Endothelial cell of coronary artery (primary cell): ENCODE measurements at places on chromosomes 4 and X. TPM values are rescaled to one million over a fixed set of nuclear protein-coding genes. Genes with fewer than 3 reads are reported as not detected.

The ZCCHC18 gene
- total RNA-seq, result 1.6 and 1.8 TPM in 2 replicates

The HTRA3 gene
- total RNA-seq, result 0.72 and 12.0 TPM in 2 replicates

The RASGEF1B gene
- total RNA-seq, result under 0.01 and 0.09 TPM in 2 replicates

The ZMAT1 gene
- 1.3 and 2.2 TPM in 2 replicates for total RNA-seq

The GPR82 gene
- not detected in 2 replicates for total RNA-seq

The AMBN gene
- total RNA-seq, result not detected in 2 replicates

The SGCB gene
- 25.5 and 34.4 TPM in 2 replicates for total RNA-seq

The CT47C1 gene
- total RNA-seq, result not detected in 2 replicates

The CT45A5 gene
- total RNA-seq, result not detected in 2 replicates

The SOD3 gene
- total RNA-seq, result 0.19 TPM in 1 of 2 replicates, not detected in the other

The PDGFRA gene
- total RNA-seq, result 1.2 and 12.0 TPM in 2 replicates

The SPANXN4 gene
- total RNA-seq, result not detected in 2 replicates

The SUPT20HL2 gene
- total RNA-seq, result not detected in 2 replicates

The TLR6 gene
- total RNA-seq, result 1.1 and 1.9 TPM in 2 replicates

The AFP gene
- 1.0 TPM in 1 of 2 replicates, not detected in the other for total RNA-seq

The ZNF185 gene
- 21.7 and 27.8 TPM in 2 replicates for total RNA-seq

The BMX gene
- 148 and 192 TPM in 2 replicates for total RNA-seq

The RUFY3 gene
- total RNA-seq, result 25.5 and 39.4 TPM in 2 replicates

The C4orf50 gene
- total RNA-seq, result not detected in 2 replicates

The CXorf65 gene
- total RNA-seq, result not detected in 2 replicates

The ETDA gene
- total RNA-seq, result not detected in 2 replicates

The VGLL1 gene
- not detected in 2 replicates for total RNA-seq

The PPP2R2C gene
- 0.09 and 0.66 TPM in 2 replicates for total RNA-seq

The GAGE2A gene
- total RNA-seq, result not detected in 2 replicates

The EGF gene
- under 0.01 TPM in 1 of 2 replicates, not detected in the other for total RNA-seq

The BMPR1B gene
- total RNA-seq, result under 0.01 and 0.36 TPM in 2 replicates

The HMX1 gene
- total RNA-seq, result not detected in 2 replicates

The MUC7 gene
- not detected in 2 replicates for total RNA-seq

The LANCL3 gene
- 0.19 and 0.81 TPM in 2 replicates for total RNA-seq

The RENBP gene
- 1.6 and 2.1 TPM in 2 replicates for total RNA-seq

The DRP2 gene
- 0.18 and 0.47 TPM in 2 replicates for total RNA-seq

The EREG gene
- not detected in 2 replicates for total RNA-seq

The UGT2B15 gene
- total RNA-seq, result not detected in 2 replicates

The FATE1 gene
- not detected in 2 replicates for total RNA-seq

The NSG1 gene
- 17.8 and 47.9 TPM in 2 replicates for total RNA-seq
